Esophagus mucosa (tissue), 1 donor: ENCODE measurements at places on chromosomes 13 and 19. TPM values are rescaled to one million over a fixed set of nuclear protein-coding genes. Genes with fewer than 3 reads are reported as not detected.

KCTD4 gene
- total RNA-seq: not detected

RGL3 gene
- total RNA-seq: 0.64 TPM

IFNL2 gene
- not detected for total RNA-seq

GRCh38 chr13:21530656-21531055 lies 71.6 kb upstream of the ZDHHC20 start:
- no peak for ATAC-seq

OR7E24 gene
- total RNA-seq: not detected

GRCh38 chr13:59425211-59425741 lies 738.5 kb downstream of the DIAPH3 start:
- no peak for ATAC-seq

CHMP2A gene
- total RNA-seq: 98.8 TPM

DNA sequence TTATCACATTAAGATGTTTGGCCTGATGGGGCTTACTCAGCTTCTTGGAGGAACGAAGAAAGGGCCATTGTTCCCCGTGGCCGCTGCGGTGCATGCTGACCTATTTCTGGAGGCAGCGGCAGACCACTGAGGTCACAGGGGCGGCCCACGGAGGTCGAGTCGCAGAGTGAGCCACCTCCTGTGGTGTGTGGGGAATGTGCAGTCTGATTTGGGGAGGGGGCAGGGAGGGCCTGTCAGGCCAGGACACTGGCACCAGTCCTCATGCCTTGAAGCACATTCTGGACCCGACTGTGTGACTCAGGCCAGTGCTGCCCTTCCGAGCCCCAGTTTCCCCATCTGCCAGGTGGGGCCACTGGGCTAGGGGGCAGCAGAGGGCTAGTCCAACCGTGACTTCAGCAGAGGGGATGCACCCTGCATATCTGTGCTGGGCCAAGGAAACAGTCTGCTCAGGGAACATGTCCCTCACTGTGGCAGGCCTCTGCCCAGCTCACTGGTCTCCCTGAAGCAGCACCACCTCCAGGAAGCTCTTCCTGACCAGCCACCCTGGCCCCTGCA lies 6.3 kb downstream of the SLC7A10 start:
- no peak for ATAC-seq

DNA sequence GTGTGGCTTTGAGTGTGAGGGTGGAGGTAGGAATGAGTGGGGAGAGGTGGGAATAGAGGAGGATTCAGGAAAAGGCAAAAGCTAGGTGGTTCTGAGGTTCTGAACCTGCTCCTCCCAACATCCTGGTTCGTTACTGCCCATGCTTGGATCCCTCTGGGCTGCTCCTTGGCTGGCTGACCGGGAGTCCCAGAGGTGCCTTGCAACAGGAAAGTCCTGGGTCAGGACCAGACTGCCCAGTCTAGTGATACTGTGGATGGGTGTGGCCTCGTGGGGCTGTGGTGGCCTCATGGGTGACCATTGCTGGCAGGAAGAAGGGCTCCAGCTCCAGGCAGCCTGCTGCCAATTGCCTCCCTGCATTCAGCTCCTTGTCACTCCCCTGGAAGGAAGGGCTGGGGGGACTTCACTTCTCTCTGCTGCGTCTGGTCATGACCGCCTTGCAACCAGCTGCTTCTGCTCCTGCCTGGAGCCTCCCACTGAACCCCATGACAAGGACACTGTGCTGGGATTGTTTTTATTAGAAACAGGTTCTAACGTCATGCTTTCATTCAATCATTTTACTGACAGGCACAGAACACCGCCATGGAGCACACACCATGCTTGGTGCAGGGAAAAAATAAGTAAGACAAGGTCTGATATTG lies 61.5 kb upstream of the UBL3 start:
- ATAC-seq: peak; percentile 50

RFPL4AL1 gene
- total RNA-seq: not detected

SHISA2 gene
- 0.16 TPM for total RNA-seq

SPINT2 gene
- 356 TPM for total RNA-seq

ASPDH gene
- total RNA-seq: not detected

DNA sequence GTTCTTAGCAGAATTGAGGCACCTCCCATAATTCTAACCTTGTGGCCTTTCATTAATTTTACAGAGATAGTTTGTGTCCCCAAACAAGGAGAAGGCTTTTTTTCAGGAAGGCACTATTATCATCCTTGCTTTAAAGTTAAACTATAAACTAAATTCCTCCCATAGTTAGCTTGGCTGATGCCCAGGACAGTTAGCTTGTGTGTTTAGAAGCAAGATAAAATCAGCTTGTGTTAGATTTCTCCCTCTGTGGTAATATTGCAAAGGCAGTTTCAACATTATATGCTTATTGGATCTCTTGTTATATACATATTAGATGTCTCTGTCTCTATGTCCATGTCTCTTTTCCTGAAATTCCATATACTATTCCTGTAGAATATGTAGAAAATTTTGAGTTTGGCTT lies 342.7 kb downstream of the TBC1D4 start:
- no peak for ATAC-seq

GRCh38 chr13:40983259-40983658 lies 35.9 kb downstream of the ELF1 start:
- ATAC-seq: no peak
